ENCODE measurements at places on chromosomes 3 and 15.

DNA sequence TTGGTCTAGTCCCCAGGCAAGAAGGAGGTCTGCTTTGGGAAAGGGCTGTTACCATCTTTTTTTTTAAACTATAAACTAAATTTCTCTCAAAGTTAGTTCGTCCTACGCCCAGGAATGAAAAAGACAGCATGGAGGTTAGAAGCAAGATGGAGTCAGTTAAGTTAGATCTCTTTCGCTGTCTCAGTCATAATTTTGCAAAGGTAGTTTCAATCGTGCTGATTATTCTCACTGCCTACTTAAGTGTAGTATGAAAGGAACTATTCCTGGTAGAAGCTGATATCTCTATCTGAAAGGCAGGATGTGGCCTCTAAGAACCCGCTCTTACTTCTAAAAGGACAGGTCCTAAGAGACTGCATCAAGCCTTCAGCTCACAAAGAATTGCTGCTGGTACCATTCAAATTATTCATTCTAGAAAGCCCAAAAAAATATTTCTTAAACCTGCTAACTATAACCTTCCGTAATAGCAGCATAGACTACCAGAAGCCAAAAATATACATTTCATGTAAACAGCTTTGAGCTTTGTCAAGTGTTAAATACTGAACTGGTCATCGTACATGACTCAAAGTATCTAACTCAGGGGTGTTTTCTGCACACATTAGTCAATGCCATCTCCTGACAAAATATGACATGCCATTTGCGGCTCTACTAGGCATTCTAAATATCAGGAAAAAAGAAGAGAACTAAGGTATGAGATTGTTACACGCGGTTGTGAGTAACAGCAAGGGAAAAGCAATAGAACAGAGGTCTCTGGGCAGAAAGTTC, 96.0 kb upstream of the CCDC80 start:
- DNase-seq, result no peak

DNA sequence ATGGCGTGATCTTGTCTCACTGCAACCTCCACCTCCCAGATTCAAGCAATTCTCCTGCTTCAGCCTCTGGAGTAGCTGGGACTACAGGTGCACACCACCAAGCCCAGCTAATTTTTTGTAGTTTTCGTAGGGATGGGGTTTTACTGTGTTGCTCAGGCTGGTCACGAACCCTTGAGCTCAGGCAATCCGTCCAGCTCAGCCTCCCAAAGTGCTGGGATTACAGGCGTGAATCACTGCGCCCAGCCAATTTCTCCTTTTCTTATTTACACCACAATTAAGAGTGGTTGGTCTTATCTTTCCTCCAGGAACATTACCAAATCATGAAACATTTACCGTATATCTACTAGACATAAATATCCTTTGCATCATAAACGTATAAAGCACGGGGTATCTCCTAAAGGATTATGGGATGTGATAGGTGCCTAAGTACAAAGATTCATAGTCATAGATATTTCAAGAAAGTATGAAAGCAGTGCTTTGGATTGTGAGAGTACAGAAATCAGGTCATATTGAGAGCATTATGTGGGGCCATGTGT, 194.5 kb downstream of the RBMS3 start:
- no peak for DNase-seq

DNA sequence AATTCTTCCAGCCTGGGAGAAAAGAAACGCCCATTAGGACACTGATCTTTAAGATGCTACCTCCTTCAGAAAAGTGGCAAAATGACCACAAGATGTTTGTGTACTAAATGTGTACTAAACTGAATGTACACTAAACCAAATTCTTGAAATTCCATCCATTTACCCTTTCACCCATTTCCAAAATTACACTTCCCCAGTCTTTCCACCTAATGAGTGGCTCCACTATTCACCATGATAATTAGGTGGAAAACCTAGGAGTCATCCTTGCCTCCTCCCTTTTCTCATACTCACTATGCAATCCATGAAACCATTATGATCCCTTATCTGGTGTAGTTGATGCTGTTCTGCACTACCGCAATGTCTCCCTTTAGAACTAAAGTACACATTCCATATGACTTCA, 452.1 kb upstream of the THBS1 start:
- no peak for DNase-seq

GRCh38 chr3:159936541-159936940, 52.1 kb upstream of the IL12A start:
- DNase-seq, result no peak

DNA sequence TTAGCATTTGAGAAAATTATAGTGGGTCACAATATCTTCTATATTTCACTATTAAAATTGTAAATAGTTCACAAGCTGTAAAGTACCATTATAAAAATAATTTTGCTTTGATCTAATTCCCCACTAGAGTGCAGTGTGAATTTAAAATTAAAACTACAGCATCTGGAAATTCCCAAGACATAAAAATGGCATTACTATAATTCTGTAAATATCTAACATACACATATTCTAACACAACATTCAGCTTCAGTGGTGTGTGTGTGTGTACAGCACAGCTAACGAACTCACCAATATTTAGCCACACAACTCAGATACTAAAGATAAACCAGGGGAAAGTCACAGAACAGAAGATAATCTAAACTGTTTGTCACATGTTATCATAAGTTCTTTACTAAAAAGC, 424.9 kb upstream of the ZNF385D start:
- DNase-seq, result no peak
